ENCODE measurements at places on chromosomes 2 and 18.

DNA sequence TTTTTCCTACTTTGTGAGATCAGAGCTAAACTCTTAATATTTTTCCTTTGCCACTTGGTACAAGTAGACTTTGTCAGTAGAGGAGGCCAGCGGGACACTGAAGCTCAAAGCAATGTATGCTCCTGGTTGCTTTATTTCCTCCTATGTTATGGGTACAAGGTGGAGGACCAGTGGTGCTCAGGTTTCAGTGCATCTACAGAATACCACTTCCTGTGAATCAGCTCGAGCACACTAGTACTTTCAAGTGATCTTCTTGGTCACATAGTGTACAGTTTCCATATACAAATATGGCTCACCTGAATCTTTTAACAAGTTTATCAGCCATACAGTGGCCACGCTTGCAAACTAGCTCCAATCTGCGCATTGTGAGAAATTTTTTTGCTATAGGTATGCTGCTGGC is 1674.8 kb upstream of the TMEFF2 start:
- H3K27ac ChIP-seq, result no peak overlapping the region
- no peak overlapping the region for H3K4me3 ChIP-seq
- no peaks in the 10 kb centered on the region for H3K36me3 ChIP-seq
- no peaks in the 10 kb centered on the region for H3K4me1 ChIP-seq
- no peaks in the 10 kb centered on the region for H3K27me3 ChIP-seq
- no peak for DNase-seq

DNA sequence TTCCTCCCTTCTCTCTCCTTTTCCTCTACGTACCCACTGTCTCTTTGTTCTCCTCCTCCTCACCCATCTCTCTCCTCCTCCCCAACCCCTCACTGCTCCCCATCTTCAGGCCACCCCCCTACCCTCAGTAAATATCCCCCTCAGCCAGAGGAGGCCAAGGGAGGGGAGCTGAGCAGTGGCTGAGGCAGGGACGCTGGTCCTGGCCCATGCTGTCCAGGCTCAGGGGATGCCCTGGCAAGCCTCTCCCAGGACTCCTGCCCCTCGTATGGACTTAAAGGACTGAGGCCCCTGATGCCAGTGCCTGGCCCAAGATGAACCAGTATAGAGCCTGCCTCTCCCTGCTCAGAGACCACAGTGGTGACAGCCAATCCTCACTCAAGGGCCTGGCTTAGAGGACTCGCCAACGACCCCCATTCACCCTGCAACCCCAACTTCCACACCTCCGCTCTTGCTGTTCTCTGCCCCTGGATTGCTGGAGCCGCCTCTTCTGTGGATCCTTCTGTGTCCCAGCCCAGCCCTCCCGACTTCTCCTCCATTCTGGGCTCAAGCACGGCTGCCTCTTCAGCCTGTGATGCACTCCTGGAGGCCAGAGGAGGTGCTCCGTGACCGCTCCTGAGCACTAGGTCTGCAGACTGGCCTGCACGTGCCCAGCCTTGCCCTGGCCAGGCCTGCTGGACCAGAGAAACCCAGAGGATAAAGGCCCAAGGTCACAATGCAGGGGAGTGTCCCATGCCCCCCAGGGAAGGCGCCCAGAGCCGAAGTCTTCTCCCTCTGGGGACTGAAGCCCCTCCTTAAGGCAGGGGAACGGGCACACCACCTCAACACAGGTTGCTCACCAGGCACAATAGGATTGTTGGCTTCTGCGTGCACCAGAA is 9.5 kb upstream of the DUSP2 start:
- no peak for DNase-seq
- no peaks in the 10 kb centered on the region for H3K4me1 ChIP-seq
- H3K27ac ChIP-seq, result no peak overlapping the region
- H3K27me3 ChIP-seq, result no peaks in the 10 kb centered on the region

DNA sequence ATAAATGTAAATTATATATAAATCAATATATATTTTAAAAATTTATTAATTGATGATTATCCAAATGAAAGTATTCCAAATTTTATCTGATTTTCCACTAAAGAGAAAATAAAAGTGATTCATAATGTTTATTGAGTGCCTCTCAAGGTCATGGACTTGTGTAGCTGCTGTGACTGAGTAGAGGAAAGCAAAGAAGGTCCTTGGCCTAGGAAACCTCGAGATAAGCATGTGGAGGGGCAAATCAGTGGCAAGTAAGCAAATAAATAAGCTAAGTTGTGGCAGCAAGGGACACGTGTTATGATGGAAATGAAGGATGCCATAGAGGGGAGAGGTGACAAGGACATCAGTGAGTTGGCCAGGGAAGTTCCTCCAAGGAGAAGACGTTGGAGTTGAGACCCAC is 866.1 kb upstream of the ID2 start:
- DNase-seq, result no peak
- H3K27me3 ChIP-seq, result no peaks in the 10 kb centered on the region
- no peaks in the 10 kb centered on the region for H3K4me1 ChIP-seq
- H3K27ac ChIP-seq, result no peak overlapping the region

- H3K36me3 ChIP-seq, result no peaks in the 10 kb centered on the region
- H3K4me1 ChIP-seq, result peaks cover 28% of the 10 kb centered on the region
- no peak overlapping the region for H3K27ac ChIP-seq
Measured at GRCh38 chr2:67394734-67395133, 2.4 kb upstream of the ETAA1 start.

Data from esophagus squamous epithelium (tissue), 5 donors.